Fibroblast of the conjunctiva (primary cell): ENCODE measurements at places on chromosomes 6 and 20.

GRCh38 chr20:38426006-38426897 is 8.9 kb downstream of the SNHG17 start:
- peak; percentile 57 for DNase-seq

DNA sequence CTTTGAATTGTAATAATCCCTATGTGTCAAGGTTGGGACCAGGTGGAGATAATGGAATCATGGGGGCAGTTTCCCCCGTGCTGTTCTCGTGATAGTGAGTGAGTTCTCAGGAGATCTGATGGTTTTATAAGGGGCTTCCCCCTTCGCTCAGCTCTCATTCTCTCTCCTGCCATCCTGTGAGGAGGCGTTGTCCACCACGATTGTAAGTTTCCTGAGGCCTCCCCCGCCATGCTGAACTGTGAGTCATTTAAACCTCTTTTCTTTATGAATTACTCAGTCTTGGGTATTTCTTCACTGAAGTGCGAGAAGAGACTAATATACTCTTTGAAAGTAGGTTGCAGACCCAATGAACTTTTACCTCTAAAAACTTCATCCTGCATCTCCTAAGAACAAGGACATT is 39.2 kb upstream of the KCNG1 start:
- DNase-seq, result no peak

GRCh38 chr6:42007286-42008137 is 42.8 kb upstream of the TAF8 start:
- no peak for DNase-seq

GRCh38 chr6:17972074-17972952 is 15.1 kb downstream of the KIF13A start:
- no peak for DNase-seq

GRCh38 chr6:24996269-24996836 is 60.6 kb upstream of the RIPOR2 start:
- no peak for DNase-seq

DNA sequence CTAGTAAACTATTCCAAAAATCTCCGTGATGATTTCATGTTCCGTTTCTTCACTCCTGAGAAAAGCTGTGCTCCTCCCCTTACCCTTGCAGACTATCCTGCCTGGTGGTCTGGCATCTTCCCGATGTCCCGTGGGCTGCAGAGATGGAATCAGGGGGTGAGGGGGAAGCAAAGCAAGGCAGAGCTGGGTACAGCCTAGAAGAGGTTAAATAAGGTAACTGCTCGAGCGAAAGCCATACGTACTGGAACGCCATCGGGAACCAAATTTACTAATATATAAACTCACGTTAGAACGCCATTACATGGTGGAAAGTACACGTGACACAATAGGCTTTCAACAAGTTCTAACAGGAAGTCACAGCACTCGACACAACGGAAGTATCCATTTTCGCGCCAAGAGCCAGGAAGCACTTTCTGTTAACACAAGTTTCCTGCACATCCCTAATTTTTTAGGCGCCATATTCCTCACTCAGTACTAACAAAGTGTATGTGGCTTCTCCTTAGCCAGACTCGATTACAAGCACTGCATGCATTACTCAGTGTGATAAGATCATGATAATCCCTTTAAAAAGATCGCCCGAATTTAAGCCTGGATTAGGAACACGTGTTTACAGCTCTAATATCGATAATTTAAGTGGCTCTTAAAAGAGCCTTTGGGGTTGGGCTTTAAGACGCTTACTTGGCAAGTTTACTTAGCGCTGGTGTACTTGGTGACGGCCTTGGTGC is 101.6 kb upstream of the PRSS16 start:
- peak; percentile 91 for DNase-seq

DNA sequence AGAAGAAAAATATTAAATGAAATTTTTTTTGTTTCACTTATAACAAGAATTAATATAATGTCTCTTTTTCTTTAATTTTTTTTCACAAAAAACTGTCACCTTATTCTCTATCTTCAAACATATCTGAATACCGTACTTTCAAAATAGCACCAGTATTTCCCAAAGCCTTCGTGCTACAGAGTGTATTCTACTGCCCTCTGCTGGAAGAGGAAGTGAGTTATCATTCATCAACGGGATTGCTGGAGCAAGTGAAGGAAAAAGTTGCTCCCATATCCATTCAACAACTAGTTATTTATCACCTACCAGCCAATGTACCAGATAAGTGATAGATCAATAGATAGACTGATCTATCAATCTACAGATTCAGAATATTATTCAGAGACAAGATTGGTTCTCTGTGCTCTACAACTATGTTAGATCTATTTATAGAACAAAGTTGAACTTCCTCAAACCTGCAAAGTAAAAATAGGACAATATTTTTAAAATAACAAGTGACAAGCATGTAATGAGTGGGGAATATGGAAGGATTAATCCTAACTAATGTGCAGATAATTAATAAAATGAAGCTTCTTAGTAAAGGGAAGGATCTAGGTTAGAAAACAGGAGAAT is 26.7 kb upstream of the TFAP2B start:
- DNase-seq, result peak; percentile 16
